ENCODE measurements at places on chromosomes 16 and 17.
A peak's percentile ranks its signal among the peaks of the same experiment; 100 is the strongest.

GRCh38 chr16:77660311-77660710, 62.0 kb upstream of the NUDT7 start:
- no peak for DNase-seq

GRCh38 chr17:59488805-59489204, 76.6 kb upstream of the DHX40 start:
- DNase-seq, result no peak

DNA sequence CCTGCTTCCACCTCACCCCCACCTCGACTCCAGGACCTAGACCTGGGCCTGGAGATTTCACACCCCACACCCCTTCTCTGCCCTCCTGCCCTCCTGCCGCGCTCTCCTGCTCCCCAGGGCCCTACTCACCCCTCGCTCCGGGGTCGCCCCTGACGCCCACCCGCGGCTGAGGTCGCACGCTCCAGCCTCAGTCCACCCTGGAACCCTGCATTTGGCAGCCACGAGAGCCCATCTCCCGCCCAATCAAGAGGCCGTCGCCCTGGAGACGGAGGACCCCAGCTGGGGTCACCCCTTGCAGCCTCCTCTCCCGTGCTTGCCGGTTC, 16.1 kb downstream of the TLE7 start:
- no peak for DNase-seq

- no peak for DNase-seq
Measured at GRCh38 chr16:9134306-9134705, 42.9 kb downstream of the HAPSTR1 start.

DNA sequence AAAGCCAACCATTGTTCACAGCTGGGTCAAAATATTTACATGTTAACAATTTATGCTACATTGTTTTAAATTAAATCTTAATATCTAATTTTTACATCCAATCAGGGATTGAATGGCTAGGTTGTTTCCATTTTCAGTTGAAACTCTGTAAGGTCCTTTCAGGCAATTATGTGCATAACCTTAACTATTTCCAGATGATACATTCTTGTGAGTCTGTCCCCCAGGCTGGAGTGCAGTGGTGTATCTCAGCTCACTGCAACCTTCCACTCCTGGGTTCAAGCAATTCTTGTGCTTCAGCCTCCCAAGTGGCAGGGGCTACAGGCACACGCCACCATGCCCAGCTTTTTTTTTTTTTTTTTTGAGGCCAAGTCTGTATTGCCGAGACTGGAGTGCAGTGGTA, 10.4 kb downstream of the CDC42EP4 start:
- DNase-seq, result no peak

DNA sequence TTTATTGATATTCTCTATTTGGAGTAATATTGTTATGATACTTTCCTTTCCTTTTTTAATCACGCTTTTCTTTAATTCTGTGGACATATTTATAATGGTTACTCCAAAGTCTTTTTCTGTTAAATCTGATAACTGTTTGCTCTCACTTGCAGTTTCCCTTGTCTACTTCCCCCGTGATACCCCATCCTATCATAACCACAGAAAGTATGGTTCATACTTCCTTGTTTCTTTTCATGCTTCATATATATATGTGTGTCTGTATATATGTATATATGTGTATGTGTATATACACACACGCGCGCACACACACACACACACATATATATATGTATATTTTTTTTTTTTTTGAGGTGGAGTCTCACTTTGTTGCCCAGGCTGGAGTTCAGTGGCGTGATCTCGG, 23.5 kb downstream of the SPECC1 start:
- DNase-seq, result no peak

DNA sequence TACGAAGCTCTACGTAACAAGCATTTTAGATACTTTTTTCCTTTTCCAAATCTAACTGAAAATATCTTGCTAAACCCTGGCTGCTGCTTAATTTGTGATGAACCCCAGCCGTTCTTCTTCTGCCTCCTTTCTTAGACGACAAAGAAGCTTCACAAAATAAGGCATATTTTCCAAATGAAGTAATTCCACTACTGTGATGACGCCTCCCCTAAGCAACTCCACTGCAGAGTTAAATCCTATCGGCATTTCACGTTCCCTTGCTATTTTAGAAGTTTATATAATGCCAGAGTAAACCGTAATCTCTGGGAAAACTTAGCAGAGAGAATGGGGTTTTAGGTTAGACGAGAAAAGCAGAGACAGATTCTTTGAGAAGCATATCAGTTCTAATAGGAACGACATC, 683.1 kb upstream of the SALL1 start:
- no peak for DNase-seq

DNA sequence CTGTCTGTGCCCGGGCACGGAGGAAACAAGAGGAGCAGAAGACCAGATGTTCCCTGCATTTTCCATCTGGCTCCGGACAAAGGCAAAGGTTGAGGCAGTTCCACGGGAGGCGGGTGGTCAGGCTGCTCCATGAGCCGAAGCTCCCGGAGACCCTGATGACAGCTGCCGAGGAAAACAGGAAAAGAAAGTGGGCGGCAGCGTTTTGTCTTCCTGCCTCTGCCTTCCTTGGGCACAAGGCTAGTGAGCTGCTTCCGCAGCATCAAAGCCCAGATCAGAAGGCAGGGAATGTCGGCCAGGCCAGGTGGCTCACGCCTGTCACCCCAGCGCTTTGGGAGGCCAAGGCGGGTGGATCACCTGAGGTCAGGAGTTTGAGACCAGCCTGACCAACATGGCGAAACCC, 16.2 kb downstream of the SLC43A2 start:
- no peak for DNase-seq

DNA sequence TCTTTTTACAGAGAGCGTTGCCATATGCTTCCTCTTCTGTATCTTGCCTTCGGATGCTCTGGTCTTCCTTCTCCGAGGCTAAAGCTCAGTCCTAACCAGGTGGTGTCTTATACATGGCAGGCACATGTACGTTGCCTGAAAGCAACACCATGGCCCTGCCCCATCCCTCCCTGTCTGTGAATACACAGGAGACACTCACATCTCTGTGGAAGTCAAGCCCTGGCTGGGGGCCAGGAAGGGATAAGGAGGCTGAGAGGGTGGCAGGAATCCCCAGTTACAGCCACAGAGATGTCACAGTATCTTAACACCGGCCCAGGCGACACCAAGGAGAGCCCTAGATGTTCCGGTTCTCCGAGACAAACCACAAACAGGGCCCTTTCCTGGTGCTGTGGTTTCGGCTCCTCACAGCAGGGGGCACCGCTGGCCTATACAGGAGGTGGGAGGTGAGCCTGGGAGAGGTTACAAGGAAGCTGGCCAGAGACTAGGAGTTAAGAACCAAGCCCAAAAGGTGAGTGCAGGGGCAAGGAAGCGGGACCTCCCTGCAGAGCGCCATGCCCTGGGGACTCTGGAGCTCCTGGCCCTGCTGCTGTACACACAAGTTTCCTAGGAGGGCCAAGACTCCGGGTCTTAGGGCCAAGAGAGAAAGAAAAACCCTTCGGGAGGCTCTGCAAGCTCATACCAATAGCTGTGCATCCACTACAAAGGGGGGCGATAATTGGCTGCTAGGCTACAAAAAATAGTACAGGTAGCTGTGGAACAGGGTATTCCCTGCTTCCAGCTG, 41.7 kb downstream of the SRL start:
- no peak for DNase-seq

DNA sequence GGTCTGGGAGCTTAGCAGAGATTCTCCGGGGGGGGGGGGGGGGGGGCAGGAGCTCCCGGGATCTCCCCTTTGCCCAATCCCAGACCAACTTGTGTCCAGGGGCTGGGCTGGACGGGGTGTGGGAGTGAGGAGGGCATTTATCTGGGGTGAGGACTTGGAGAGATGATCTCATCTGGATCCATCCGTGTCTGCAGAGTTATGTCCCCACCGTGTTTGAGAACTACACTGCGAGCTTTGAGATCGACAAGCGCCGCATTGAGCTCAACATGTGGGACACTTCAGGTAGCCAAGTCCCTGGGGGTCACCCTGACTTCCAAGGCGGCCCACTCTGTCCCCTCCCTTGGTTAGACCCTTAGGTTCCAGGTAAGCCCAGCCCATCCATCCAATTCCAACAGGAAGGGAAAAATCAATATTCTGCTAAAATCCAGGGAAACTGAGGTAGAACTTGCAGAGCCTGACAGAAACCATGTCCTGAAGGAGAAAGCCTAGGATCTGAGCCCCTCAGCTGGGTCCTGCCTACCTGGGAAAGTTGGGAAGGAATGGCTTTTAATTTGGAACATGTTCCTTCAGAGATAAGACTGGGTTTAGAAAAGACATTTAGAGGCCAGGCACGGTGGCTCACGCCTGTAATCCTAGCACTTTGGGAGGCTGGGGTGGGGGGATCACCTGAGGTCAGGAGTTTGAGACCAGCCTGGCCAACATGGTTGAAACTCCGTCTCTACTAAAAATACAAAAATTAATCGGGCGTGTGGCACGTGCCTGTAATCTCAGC, 921 bp downstream of the RND2 start:
- no peak for DNase-seq

GRCh38 chr17:82019690-82020571, 2.7 kb downstream of the CENPX start:
- DNase-seq, result no peak

- no peak for DNase-seq
Measured at GRCh38 chr16:88646345-88647034, 4.4 kb downstream of the CYBA start.

GRCh38 chr17:77180503-77181357, 40.0 kb downstream of the SEC14L1 start:
- no peak for DNase-seq

DNA sequence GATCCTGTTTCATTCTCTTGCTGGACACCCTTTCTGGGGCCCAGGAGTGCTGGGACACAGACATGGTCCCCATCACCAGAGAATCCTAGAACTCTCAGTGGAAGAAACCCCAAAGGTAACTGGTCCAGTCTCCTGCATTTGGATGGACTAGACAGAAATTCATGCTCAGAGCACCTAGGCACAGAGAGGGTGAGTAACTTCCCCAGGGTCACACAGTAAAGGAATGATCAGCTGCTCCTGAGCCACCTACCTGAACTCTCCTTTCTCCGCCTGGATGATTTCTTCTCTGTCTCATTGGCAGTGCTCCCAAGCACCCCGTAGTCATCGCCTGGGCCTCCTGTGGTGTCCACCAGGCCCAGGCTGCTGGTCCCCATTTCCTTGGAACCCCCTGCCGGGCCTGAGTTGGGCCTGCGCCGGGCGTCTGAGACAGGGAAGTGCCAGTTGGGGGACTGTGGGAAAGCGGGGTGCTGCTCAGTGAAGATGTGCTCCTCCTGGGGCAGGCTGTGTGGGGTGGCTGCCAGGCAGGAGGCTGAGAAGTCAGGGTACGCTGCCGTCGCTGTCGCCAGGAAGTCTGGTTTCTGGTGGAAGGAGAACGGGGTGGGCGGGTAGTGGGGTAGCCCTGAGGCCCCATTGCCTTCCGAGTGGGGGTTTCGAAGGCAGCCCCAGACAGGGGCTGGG, 767 bp downstream of the MEOX1 start:
- no peak for DNase-seq

- no peak for DNase-seq
Measured at GRCh38 chr17:69524854-69525253, 110.4 kb downstream of the MAP2K6 start.

- DNase-seq, result no peak
Measured at GRCh38 chr16:81699596-81699995, 79.5 kb upstream of the PLCG2 start.

GRCh38 chr16:9521749-9522370, 430.4 kb downstream of the HAPSTR1 start:
- no peak for DNase-seq

DNA sequence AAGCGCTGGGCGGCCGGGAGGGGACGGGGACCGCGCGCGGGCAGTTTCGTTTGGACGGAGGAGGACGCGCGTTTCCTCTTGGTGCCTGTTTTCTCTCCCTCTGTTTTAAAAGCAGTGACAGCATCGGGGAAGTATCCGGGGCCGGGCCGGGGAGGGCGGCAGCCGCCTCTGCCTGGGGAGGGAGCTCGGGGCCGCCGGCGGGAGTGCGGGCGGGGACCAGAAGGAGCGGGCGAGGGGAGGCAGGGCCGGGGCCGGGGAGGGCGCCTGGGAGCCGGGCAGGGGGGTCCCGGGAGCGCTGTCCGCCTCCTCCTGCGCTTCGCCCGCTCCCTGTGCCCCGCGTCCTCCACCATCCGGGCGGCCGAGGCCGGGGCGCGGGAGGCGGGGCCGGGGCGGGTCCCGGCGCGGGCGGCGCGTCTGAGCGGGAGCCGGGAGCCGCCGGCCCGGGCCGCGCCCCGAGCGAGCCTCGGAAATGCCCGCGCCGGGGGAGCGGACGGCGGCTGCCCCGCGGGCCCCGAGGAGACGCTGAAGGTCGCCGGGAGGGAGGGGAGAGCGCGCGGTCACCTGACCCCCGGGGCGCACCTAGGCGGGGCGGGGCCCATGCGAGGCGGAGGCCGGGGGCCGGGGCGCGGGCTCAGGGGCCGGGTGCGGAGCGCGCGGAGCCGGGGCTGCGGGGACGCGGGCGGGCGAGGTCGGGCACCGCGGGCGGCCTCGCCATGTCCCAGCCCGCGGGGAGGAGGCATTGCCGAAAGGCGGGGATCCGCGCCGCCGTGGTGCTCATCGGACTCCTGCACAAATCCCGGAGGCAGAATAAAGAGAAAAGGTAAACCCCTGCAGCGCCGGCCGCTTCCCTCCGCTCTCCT, 57.3 kb downstream of the RAP1GAP2 start:
- no peak for DNase-seq

GRCh38 chr16:75550211-75550662, 5.8 kb downstream of the TMEM231 start:
- DNase-seq, result peak; percentile 28

GRCh38 chr17:75504347-75505151, 10.8 kb downstream of the CASKIN2 start:
- DNase-seq, result no peak

GRCh38 chr17:29980261-29980660, 38.8 kb downstream of the EFCAB5 start:
- DNase-seq, result no peak

GRCh38 chr16:8646326-8647053, 25.0 kb downstream of the METTL22 start:
- no peak for DNase-seq

- DNase-seq, result no peak
Measured at GRCh38 chr16:69049146-69049545, 56.3 kb upstream of the HAS3 start.

DNA sequence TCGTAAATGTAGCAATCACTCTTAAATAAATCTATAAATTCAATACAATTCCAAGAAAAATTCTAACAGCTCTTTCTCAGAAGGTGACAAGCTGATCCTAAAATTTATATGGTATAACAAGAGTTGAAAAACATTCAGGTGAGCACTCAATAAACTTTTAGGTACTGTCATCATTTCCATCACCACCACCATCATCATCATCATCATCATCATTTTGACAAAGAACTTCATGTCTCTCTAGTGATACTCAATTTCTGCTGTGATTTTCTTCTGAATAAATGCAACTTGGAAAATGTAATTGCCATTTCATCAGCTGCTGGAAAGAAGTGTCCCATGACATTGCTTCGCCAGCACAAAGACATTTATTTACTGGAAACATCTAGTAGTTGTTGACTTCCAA, 222.9 kb upstream of the IRX5 start:
- no peak for DNase-seq

DNA sequence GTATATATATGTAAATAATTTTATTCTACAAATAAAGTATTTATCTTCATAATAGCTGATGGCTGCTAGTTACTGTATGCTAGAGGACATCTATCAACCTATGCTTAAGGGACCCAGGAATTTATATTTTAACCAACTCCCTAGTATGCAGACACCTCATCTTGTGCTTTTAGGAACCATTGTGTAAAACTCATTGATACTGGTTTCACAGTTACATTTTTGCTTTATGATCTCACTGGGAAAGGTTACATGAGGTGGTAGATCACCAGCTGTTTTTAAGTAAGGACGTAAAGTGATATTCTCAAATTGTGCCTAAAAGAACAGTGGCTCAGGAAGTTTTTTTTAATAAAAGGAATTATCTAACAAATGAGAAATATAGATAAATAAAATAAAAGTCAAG, 56.4 kb downstream of the VMP1 start:
- no peak for DNase-seq

All from occipital lobe (tissue), 3 donors.